ENCODE measurements at places on chromosomes 12 and 14.

- no peak for DNase-seq
Measured at GRCh38 chr12:52389313-52390207, 4.1 kb upstream of the KRT84 start.

GRCh38 chr12:126554625-126555024, 1489.4 kb downstream of the AACS start:
- no peak for DNase-seq

- DNase-seq, result no peak
Measured at GRCh38 chr12:132452596-132453350, 37.2 kb upstream of the FBRSL1 start.

GRCh38 chr12:106214571-106214970, 33.2 kb downstream of the CKAP4 start:
- no peak for DNase-seq

- DNase-seq, result no peak
Measured at GRCh38 chr12:116244001-116244400, 33.5 kb downstream of the MED13L start.

DNA sequence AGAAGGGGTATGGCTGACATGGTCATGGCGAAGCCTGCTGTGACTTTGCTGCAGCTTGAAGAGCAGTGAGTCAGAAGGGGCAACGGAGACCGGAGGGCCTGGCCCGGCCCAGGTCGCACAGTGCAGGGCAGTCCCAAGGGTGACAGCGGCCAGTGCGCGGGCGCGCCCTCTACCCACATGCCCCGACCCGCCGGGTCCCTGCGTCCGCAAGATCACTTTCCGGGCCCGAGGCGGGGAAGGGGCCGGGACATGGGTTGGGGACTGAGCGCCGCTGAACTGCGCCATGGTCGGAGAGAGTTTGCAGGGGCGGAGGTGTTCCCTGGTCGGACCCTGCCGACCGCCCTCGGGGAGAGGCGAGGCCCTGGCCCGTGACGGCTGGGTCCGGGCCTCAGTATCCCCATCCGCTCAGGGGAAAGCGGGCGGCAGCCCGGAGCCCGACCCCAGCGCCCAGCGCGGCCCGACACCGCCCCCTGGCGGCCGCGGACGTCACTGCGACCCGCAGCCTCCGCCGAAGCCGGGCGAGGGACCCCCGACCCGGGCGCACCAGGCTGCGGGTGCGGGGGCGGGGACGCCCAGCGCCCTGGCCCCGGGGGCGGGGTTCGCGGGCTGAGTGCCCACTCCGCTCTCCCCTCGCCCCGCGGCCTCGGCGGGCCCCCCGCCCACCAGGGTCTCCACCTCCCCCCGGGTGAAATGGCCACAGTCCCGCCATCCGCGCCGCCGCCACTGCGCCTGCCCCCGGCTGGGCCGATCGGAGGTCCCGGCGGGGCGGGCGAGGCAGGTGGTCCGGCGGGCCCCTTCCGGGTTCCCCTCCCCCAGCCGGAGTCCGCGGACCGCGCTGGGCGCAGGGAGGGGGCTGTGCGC, 7.2 kb upstream of the ANKRD9 start:
- DNase-seq, result peak; percentile 69

GRCh38 chr12:58814036-58814435, 106.3 kb downstream of the LRIG3 start:
- no peak for DNase-seq
